PC-9 (cell line): ENCODE measurements at places on chromosomes 7 and 10.

- H3K4me1 ChIP-seq = no peaks in the 10 kb centered on the region
- no peaks in the 10 kb centered on the region for H3K36me3 ChIP-seq
- H3K27me3 ChIP-seq = peaks cover 43% of the 10 kb centered on the region; the same call in 1 of the 2 replicates
- no peak overlapping the region for H3K27ac ChIP-seq
- no peak overlapping the region for H3K4me3 ChIP-seq
Observed at GRCh38 chr10:49653273-49653929, 26.1 kb upstream of the C10orf53 start.

DNA sequence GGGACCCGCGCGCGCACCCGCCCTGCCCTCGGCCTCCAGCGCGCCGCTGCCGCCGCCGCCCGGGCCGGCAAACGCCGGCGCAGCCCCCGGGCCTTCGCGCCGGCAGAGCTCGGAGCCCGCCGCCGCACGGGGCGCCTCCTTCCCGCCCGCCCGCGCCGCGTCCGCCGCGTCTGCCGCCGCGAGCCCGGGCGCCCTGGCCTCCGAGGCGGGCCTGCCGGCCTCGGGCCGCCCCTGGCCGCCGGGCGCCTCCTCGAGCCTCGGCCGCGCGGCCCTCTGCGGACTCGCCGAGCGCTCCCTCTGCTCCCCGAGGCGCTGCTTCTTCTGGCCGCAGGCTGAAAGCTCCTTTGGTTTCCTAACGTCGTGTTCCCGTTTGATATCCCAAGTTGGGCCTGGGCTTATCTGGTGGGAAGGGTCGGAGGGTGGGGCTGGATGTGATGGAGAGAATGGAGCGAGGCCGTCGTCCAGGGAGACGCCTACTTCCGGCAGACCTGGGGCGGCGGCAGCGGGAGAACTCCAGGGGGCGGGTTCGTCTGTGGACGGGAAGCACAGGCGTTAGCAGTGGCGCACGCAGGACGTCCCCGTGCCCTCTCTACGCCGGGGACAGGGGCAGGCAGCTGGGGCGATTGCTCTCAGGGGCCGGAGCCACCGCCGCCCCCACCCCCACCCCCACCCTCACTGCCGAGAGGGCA is 221.0 kb downstream of the PHTF2 start:
- no peaks in the 10 kb centered on the region for H3K36me3 ChIP-seq
- DNase-seq = peak; percentile 85
- no peak overlapping the region for H3K27ac ChIP-seq
- H3K27me3 ChIP-seq = peaks cover 18% of the 10 kb centered on the region; the same call in 1 of the 2 replicates

- H3K4me1 ChIP-seq = peaks cover 8% of the 10 kb centered on the region
- H3K27me3 ChIP-seq = no peaks in the 10 kb centered on the region
- peak overlapping the region; percentile 90 for H3K27ac ChIP-seq
- H3K36me3 ChIP-seq = no peaks in the 10 kb centered on the region
- peak overlapping the region; percentile 88 for H3K4me3 ChIP-seq
Observed at GRCh38 chr10:122112625-122113160, 123.7 kb downstream of the TACC2 start.

GRCh38 chr7:116180302-116180701 is 30.0 kb upstream of the TES start:
- no peak overlapping the region for H3K27ac ChIP-seq

- H3K4me3 ChIP-seq = no peak overlapping the region
- no peak overlapping the region for H3K27ac ChIP-seq
- H3K36me3 ChIP-seq = no peaks in the 10 kb centered on the region
- no peaks in the 10 kb centered on the region for H3K27me3 ChIP-seq
- DNase-seq = no peak
Observed at GRCh38 chr10:122075171-122075570, 86.2 kb downstream of the TACC2 start.

GRCh38 chr7:91949221-91950009 is 8.8 kb downstream of the AKAP9 start:
- no peak overlapping the region for H3K4me3 ChIP-seq
- H3K36me3 ChIP-seq = no peaks in the 10 kb centered on the region
- H3K4me1 ChIP-seq = peaks cover 10% of the 10 kb centered on the region; the same call in 1 of the 2 replicates
- H3K27me3 ChIP-seq = no peaks in the 10 kb centered on the region

GRCh38 chr10:91690996-91691676 is 58.3 kb upstream of the PPP1R3C start:
- no peaks in the 10 kb centered on the region for H3K27me3 ChIP-seq
- H3K4me1 ChIP-seq = no peaks in the 10 kb centered on the region
- no peak overlapping the region for H3K4me3 ChIP-seq

DNA sequence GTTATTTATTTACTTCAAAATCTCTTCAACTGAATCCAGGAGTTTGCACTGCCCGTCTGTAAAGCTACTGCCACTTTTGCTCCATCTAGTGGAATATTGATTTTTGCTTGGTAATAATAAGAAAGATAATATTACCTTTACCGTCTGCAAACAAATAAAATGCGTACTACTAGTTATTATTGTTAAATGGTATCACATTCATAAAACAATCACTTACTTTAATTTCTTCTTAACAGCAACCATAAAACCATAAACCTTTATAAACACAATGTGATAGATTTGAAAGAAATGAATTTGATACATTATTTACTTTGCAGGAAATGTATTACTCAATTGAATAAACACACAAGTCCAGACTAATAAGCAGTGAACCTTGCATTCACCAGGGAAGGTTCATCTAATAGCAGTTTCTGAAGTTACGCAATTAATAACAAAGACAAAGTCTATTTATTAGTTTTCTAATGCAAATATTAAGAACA is 6.4 kb downstream of the AGMO start:
- no peaks in the 10 kb centered on the region for H3K27me3 ChIP-seq
- no peak for DNase-seq
- no peak overlapping the region for H3K27ac ChIP-seq

- H3K4me1 ChIP-seq = no peaks in the 10 kb centered on the region
- peaks cover 29% of the 10 kb centered on the region for H3K27me3 ChIP-seq
- no peak overlapping the region for H3K27ac ChIP-seq
- no peak overlapping the region for H3K4me3 ChIP-seq
- DNase-seq = no peak
- no peaks in the 10 kb centered on the region for H3K36me3 ChIP-seq
Observed at GRCh38 chr10:1774796-1775195, 37.5 kb upstream of the ADARB2 start.

DNA sequence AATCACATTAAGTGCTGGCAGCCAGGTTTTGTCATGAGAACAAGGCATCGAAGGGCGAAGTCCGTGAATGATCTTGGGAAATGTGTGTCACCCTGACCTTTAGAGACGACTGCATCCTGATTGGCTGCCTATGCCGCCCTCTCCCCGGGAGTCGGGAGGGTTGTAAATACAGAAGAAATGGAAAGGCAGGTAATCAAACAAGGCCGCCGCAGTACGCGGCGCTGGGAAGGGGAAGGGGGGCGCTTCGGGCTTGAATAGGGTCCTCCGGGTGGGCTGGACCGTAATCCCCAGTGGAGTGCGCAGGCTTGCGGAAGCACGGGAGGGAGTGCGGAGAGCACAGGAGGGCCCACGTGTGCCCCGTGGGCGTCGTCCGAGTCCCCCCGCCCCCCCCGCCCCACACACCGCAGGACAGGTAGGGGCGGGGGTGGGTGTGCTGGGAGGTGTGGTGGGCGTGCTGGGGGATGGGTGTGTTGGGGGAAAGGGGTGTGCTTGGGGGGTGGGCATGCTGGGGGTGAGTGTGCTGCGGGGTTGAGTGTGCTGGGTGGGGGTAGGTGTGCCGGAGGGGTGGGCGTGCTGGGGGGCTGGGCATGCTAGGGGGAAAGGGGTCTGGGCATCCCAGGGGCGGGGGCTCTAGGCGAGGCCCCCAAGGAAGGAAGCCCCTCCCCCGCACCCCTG is 169.4 kb downstream of the ARHGAP12 start:
- H3K27me3 ChIP-seq = no peaks in the 10 kb centered on the region
- peak overlapping the region; percentile 75 for H3K27ac ChIP-seq
- H3K36me3 ChIP-seq = no peaks in the 10 kb centered on the region
- peak; percentile 50 for DNase-seq
- H3K4me3 ChIP-seq = peak overlapping the region; percentile 84
- H3K4me1 ChIP-seq = peaks cover 13% of the 10 kb centered on the region; the same call in 1 of the 2 replicates

- H3K27me3 ChIP-seq = no peaks in the 10 kb centered on the region
- DNase-seq = peak; percentile 45
- peaks cover 28% of the 10 kb centered on the region for H3K36me3 ChIP-seq
- peak overlapping the region; percentile 76 for H3K27ac ChIP-seq
Observed at GRCh38 chr7:103343758-103344452, 662 bp downstream of the DNAJC2 start.

GRCh38 chr7:46356371-46356770 is 435.3 kb upstream of the IGFBP3 start:
- no peaks in the 10 kb centered on the region for H3K27me3 ChIP-seq
- DNase-seq = no peak
- no peak overlapping the region for H3K4me3 ChIP-seq
- H3K4me1 ChIP-seq = peaks cover 8% of the 10 kb centered on the region

DNA sequence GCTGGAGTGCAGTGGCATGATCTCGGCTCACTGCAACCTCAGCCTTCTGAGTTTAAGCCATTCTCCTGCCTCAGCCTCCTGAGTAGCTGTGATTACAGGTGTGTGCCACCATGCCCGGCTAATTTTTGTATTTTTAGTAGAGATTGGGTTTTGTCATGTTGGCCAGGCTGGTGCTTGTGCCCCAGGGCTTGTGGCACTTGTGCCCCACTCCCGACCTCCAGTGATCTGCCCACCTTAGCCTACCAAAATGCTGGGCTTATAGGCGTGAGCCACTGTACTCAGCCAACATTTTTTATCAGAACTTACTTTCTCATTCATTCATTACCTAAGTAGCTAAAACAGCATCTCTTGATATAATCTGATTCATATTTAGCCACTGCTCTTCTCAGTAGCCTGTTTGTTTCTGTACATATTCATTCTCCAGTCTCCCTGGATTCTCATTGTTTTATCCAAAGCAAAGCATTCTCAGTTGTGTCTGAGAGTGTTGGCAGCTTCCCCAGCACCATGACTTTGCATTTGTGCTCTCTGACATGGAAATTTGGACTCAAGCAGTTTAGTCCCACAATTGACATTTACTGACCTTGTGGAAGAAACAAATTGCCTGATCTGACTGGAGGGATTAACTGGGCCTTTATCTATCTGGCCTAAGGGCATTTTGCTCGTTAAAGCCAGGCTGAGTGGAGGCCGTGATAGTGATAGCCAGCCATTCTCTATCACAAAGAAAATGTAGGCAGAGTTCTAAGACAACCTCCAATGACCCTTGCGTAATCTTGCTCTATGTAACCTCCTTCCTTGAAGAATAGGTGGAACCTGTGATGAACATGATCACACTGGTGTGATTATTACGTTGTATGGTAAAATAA is 44.9 kb downstream of the AKR1B15 start:
- H3K27me3 ChIP-seq = no peaks in the 10 kb centered on the region
- H3K36me3 ChIP-seq = peaks cover 6% of the 10 kb centered on the region
- H3K4me1 ChIP-seq = peaks cover 65% of the 10 kb centered on the region
- H3K4me3 ChIP-seq = peak overlapping the region; percentile 1; the same call in 1 of the 2 replicates
- DNase-seq = peak; percentile 90

GRCh38 chr7:93178213-93178612 is 30.0 kb upstream of the SAMD9L start:
- H3K4me3 ChIP-seq = no peak overlapping the region
- no peaks in the 10 kb centered on the region for H3K27me3 ChIP-seq
- no peaks in the 10 kb centered on the region for H3K4me1 ChIP-seq
- no peak overlapping the region for H3K27ac ChIP-seq

DNA sequence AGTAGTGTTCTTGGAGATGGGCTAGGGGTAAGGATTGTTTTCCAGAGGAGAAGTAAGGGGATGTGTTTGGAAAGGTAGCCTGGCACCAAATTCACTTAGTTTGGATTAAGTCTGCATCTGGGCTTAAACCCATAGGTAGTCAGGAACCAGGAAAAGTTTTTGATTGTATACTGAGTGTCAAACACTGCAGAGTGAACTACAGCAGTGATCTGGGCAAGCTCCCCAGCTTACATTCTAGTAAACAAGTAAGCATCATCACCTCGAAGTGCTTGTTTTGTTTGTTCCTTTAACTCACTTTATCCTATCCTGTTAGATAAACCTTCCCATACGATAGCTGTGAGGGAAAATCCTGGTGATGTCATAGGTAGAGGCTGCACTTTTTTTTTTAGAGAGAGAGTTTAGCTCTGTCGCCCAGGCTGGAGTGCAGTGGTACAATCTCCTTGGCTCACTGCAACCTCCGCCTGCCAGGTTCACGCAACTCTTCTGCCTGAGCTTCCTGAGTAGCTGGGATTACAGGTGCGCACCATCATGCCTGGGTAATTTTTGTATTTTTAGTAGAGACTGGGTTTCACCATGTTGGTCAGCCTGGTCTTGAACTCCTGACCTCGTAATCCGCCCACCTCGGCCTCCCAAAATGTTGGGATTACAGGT is 2.4 kb downstream of the RPS24 start:
- H3K27ac ChIP-seq = no peak overlapping the region; the same call in 1 of the 2 replicates
- H3K27me3 ChIP-seq = no peaks in the 10 kb centered on the region
- DNase-seq = no peak
- peak overlapping the region; percentile 86; the same call in 1 of the 2 replicates for H3K4me3 ChIP-seq
- peaks cover 39% of the 10 kb centered on the region for H3K4me1 ChIP-seq

- H3K36me3 ChIP-seq = no peaks in the 10 kb centered on the region
- H3K27ac ChIP-seq = no peak overlapping the region
- H3K4me3 ChIP-seq = no peak overlapping the region
- H3K27me3 ChIP-seq = peaks cover 23% of the 10 kb centered on the region; the same call in 1 of the 2 replicates
- DNase-seq = no peak
Observed at GRCh38 chr7:39525926-39526325, 40.3 kb upstream of the YAE1 start.

DNA sequence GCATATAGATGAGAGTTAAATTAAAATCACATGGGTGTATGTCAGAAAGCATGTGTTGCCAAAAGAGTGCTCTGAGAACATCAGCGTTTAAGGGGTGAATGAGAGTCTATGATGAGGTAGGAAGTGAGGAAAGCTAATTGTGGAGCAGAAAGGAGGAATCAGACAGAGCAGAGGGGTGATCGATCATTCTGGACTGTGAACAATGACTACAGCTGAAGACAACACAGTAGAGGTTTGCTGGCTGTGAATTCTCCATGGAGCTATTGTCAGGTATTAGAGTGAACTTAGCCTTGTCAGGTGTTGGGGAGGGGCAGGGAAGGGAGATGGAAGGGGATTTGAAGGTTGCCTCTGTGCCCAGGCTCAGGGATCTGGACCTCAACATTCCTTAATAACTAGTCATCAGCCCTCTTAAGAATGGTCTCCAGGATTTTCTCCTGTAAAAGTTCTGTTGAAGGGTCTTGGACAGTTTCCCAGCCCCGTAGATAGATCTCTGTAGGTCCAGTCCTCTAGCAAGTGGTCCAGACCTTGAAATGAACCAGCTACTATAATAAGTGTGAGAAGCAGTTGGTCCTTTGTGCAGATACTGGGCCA is 57.1 kb downstream of the KIF5B start:
- H3K36me3 ChIP-seq = no peaks in the 10 kb centered on the region
- H3K27ac ChIP-seq = no peak overlapping the region
- no peak for DNase-seq

GRCh38 chr7:90617442-90617841 is 21.3 kb downstream of the CDK14 start:
- DNase-seq = no peak
- H3K27me3 ChIP-seq = no peaks in the 10 kb centered on the region
- H3K27ac ChIP-seq = no peak overlapping the region
- H3K4me3 ChIP-seq = no peak overlapping the region
